ENCODE measurements at places on chromosomes 5 and 9.

DNA sequence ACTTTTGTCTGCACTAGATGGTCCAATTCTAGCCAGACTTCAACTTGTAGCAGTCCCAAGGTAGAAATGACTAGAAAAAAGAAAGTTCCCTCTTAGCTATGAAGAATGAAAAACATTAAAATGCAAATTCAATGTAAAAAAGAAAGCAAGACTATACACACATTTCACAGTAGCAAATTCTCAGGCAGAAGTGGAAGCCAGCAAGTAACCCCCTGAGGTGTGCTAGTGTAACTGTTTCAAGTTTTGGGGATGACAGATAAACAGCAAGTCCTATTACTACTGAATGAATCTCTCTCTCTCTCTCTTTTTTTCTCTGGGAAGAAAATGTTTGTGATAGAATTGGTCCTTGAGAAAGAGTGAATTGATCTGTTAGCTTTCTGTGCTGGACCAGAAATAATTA lies 185.6 kb downstream of the EFNA5 start:
- no peak for DNase-seq

GRCh38 chr9:21455320-21455719 lies 15.1 kb downstream of the IFNA1 start:
- DNase-seq, result no peak

- DNase-seq, result no peak
These were observed 533 bp downstream of the DCANP1 start for GRCh38 chr5:135446615-135447014.

DNA sequence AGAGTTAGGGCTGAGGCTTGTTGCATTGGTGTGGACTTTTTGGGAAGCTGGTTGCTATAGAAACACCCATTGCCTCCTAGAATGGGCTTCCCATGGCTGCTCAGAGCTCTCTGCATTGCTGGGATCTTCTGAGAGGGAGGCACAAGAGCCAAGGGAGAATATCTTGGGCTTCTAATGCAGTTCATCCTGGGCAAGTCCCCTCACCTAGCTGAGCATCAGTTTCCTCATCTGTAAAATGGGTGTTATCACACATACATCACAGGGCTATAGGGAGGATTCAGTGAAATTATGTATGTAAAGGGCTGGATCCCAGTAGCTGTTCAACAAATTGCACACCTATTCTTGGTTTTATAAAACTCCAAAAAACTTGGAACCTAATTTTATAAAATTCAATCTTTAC lies 106.1 kb upstream of the ALDH1B1 start:
- no peak for DNase-seq

DNA sequence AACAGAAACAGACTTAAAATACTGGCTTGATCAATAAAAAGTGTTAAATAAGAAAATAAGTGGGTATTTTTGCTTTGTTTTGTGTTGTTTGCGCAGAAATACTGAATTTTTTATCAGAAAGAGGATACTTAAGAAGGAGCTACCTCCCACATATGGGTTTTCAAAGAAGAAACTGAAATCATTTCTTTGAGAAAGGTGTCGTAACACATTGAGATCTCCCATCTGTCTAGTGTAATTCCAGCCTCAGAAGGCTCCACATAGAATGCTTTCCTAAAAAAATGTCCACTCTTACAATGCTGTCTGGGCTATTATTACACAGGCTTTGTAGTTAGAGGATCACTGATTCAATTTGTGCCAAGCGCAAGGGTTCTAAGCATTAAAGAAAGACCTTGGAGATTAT lies 226.2 kb downstream of the EPB41L4A start:
- no peak for DNase-seq

GRCh38 chr5:10540036-10540544 lies 23.8 kb upstream of the ANKRD33B start:
- DNase-seq, result no peak

DNA sequence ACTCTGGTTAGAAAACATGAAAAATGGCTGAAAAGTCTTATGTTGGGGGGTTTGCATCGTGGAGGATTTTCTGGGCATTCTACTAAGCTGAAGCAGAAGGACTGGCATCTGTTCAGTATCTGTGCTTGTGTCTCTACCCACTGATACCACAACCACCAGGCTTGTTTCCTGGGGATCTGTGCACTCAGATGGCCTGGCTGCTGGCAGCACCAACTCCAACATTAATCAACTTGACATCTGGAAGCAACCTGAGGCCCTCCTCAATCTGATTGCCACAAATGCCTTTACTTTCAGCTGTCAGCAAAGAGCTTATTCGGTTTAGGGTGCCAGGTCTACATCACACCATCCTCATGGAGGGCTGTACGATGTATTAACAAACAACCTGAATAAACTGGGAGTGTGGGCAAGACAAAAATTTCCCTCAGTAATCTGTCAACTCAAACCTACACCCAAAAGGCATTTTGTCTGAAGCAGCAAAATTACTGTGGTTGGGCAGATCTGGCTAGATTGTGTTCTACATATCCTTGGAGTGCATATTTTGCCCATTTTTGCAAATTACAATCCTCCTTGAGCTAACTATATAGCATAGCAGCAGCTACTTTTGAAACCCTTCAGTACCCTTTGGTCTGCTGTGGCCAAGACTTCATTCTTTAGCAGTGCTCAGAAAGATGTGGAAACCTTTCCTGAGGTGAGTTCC lies 74.6 kb downstream of the FOXD1 start:
- no peak for DNase-seq

- DNase-seq, result no peak
These were observed 117.4 kb downstream of the GCNT1 start for GRCh38 chr9:76576344-76576743.

DNA sequence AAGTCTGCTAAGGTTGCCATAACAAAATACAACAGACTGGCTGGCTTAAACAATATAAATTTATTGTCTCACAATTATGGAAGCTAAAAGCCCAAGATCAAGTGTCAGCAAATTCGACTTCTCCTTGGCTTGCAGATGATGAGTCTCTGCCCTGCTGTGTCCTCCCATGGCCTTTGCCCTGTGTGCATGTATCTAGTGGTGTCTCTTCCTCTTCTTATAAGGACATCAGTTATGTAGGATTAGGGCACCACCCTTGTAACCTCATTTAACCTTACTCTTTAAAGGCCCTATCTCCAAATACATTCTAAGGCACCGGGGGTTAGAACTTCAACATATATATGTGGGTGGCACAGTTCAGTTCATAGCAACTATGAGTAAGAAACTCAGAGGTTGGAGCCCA lies 157.9 kb upstream of the RASA1 start:
- no peak for DNase-seq

DNA sequence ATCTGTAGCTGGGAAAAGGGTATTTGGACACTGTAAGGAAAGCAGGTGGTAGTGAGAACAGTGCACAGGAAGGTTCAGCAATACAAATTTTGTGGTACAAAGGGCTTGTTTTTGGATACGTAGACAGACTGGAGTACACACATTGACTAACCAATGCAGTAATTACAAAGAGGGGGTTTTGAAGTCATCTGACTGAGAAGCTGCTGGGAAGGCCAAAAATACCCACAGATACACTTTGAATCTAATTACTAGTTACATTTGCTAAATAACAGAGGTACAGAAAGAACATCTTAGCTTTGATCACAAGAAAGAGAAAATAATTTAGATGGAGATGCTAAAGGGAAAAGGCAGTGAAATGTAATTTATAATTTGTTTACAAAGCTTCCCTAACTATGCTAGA lies 45.9 kb downstream of the PKD2L2 start:
- DNase-seq, result no peak

DNA sequence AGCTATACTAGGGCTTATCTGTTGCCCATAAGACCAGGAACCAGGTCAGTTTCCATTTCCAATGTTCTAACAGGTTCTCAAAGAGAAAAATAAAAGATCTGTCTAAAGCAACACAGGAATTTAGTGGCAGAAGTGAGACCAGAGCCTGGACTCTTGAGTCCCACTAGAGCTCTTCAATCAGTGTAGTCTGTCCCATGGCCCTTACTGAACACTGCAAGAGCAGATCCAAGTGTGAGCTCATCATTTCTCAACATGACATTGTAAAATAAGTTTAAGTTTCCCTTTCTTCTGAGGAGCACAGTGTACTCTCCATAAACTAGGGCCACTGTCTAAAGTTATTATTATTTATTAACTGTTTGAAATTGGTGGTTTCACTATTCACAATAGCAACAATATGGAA lies 8.6 kb upstream of the PAPPA start:
- DNase-seq, result no peak

DNA sequence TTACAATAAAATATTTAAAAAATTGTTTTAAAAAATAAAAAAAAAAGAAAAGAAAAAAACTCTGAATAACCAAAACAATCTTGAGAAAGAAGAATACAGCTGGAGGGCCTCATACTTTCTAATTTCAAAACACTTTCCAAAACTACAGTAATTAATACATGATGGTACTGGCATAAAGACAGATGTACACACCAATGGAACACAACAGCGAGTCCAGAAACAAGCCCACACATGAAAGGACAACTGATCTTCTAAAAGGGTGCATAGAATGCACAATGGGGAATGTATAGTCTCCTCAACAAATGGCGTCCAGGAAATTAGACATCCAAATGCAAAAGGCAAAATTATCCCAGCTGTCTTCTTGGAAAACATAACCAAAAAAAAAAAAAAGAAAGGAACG lies 99.6 kb downstream of the LURAP1L start:
- DNase-seq, result no peak

- DNase-seq, result no peak
These were observed 114.8 kb downstream of the GNAQ start for GRCh38 chr9:77916820-77917219.

GRCh38 chr9:18622186-18622836 lies 148.4 kb downstream of the ADAMTSL1 start:
- DNase-seq, result no peak

- DNase-seq, result no peak
These were observed 59.1 kb upstream of the NIPAL4 start for GRCh38 chr5:157400741-157401495.

DNA sequence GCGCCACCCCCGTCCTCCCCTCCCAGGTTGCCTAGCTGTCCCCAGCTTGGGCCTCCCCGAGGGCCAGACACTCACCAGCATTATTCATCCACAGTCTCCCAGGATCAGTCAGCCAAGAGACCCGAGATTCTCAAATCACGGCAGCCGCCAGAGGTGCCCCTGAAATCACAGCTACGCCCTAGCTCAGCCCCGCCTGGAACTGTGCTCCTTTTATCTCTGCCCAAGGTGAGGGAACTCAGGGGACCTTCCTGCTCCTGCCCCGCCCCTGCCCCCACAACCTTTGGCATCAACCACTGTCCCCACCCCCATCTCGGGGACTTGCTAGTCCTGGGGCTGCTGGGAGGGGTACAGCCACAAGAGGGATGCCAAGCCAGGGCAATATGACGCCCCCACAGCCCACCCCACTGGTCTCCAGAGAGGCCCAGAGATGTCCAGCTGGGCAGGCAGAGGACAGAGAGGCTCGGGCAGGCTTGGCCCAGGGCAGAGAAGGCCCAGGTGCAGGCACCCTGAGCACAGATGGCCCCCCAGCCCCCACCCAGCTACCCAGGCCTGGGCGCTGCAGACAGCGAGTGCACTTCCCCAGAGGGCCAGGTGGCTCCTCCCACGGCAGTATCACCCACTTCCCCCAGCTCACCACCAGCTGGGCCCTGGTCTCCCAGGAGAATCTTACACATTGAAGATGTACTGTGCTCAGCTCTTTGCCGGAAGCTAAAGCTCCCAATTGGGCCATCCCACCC lies at the start of gene FUT7:
TSS of gene FUT7 (minus strand) at position 185 of the 737 bp plus-strand sequence. CDS start at position 88, 97 bp downstream.
- no peak for DNase-seq

DNA sequence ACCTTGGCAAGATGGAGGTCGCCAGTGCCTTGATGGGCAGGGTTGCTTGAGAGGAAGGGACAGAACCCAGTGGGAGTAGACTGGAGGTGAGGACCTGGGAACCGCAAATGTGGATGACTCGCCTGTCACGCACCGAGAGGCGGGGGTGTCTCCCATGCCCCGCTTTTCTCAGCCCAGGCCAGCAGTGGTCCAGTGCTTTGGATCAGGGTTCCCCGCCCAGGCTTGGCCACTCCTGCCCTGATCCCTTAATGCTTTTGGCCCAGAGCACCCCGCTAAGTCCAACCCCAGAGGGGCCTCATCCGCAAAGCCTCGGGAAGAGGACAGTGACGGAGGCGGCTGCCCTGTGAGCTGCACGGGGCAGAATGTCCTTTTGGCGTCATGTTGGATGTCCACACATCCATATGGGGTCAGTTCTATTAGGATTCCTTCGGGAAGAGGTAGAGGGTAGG lies 2.4 kb downstream of the MRPS2 start:
- no peak for DNase-seq

DNA sequence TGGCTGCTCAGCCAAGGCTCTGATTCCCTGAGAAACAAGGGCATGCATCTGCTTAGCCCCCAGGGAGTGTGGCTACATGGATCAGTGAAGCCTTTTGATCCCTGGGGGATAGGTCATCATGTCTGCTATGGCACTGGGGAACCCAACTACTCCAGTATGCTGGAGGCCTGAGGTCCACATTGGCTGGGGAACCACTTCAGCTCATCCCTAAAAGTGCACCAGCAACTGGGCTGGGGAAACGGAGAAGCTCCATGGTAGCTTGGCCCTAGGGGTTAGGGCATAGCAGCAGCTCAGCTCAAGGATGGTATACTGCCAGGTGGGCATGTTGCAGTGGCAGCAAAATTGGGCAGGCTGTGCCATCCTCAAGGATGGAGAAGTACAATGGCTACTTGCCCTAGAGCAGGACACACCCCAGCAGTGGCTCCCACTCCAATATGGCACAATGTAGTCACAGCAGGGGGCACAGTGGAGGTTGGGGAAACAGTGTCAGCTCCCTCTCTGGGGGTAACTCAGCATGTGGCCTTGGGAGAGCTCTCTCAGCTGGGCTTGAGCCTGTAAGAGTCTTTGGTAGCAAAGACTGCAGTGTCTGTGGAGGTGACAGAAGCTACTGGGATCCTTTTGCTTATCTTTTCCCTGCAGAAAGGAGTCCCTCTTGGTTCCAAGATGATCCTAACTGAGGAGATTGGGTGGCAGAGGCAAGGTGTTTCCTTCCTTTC lies 111.5 kb upstream of the FSTL4 start:
- DNase-seq, result no peak

- DNase-seq, result no peak
These were observed 65.2 kb downstream of the PPARGC1B start for GRCh38 chr5:149795360-149795759.

DNA sequence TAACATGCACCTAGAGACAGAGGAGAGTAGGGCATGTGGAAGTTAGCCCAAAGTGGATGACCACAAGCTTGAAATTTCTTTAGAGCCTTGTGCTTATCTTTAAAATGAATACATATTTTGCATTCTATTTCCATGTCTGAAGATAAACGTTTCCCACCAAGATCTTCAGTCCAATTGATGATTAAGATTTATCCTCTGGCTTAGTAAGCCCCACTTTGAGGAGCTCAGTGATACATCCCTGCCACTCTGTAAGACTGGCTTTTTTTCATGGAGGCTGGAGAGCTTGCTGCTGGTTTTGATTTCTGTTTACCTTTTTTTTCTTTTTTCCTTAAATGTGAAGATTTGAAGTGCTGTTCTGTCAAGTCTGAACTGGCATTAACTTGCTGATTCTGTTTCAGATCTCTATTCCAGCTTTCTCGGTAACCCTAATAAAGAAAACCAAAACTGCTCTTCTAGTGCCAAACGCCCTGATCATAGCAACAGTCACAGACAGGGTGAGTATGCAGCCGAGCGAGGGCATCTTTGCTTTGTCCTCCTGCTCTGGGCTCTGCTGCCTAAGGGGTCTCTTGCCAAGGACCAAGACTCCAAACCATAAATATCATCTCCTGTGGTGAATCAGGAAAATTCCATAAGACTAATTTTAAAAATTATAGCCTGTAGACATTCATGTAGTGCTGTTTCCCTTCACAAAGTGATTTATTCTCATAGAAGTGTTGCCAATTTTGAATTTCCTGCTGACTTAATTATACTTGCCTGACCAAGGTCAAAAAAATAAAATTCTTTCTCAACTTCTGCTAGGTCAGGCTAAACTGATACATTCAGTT lies 54.3 kb downstream of the GRAMD2B start:
- DNase-seq, result no peak
